Head of caudate nucleus (tissue), 42 donors: ENCODE measurements at places on chromosomes 4 and X.

DNA sequence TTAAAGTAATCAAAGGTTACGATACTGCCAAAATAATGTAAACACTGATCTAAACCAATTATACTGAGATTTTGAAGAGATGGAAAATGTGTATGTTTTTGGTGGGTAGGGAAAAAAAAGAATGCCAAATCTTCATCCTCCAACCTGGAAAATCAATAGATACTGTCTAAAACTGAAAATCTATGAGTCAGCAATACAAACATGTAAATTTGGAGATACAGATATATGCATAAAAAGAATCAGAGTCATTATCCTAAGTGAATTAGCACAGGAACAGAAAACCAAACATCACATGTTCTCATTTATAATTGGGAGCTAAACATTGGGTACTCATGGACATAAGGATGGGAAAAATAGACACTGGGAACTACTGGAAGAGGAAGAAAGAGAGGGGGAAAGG lies 197.4 kb upstream of the TRPC5 start:
- DNase-seq: no peak

GRCh38 chrX:45001048-45001447 lies 128.1 kb downstream of the KDM6A start:
- DNase-seq: no peak

DNA sequence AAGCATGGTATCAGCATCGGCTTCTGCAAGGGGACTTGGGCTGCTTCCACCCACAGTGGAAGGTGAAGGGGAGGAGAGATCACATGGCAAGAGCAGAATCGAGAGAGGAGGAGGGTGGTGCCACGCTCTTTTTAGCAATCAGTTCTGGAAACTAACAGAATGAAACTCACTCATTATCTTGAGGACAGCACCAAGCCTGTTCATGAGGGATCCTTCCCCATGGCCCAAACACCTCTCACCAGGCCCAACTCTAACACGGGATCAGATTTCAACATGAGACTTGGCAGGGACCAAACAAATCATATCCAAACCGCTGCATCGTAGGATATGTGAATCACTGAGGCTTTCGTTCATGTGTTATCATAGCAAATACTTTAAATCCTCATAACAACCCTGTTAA lies 125.5 kb downstream of the GPC3 start:
- DNase-seq: no peak

DNA sequence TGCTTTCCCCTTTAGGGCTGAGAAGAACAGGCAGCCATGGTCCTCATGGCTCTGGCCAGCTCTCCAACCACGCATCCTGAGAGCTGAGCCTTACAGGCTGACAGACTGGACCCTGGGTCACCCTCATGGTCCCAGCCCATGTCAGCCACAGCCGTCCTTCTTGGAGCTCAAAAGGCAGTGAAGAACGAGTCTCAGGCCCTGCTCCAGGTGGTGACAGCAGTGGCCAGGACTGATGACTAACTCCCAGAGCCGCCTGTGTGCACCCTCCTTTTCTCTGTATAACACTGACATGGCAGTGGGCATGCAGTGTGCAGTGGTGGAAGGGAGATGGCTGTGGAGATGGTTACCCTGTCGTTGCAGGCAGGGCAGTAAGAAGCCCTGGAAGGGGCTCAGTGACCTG lies 10.3 kb upstream of the DUSP9 start:
- DNase-seq: no peak

DNA sequence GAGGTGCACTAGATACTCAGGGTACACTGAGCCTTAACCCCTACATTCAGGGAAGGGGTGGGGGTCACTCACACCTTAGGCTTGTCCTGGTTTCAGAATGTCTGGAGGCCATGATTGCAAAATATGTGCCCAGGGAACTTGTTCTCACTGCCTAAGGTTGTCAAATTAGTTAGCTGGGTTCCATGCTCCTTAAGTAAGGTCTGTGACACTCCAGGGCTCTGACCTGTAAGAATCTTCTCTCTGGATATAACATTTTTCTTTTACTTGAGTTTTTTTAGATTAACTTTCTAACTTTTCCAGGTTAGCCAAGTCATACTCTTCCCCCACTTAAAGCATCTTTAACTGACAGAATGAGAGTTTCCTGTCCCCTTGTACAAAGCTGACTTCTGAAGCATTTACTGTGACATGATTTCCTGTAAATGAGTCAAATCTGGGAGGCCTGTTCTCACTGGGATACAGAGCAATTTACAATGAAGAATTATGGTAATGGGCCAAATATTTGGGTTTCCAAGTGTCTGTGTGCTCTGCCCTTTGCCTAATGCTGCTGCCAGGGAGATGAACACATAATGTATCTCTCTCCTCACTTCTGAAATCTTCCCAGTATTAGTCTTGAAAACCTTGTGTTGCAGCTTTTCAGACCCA lies 101.7 kb downstream of the GATB start:
- DNase-seq: no peak

DNA sequence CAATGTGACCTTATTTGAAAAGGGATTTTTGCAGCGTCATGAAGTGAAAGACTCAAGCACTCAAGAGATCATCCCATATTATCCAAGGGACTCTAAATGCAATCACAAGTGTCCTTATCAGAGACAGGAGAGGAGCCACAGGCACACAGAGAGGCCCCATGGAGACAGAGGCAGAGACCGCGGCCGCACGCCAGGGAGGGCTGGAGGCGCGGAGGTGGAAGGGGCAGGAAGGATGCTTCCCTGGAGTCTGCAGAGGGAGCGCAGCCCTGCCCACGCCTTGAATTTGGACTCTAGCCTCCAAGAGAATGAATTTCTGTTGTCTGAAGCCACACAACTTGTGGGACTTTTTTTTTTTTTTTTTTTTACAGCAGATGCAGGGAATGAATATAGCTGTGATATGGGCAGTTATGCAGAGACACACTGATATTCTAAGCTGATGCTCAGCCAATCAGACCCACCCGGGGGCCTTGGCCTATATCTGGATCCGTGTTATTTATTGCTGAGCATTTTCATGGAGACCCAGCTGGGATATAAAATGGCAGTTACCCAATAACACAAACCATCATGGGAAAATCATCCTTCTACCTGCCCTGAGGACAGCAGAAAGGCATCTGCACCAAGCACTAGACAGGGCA lies 244.8 kb upstream of the PSAPL1 start:
- no peak for DNase-seq

- no peak for DNase-seq
Observed at GRCh38 chr4:113436360-113436759, 325.2 kb downstream of the CAMK2D start.

GRCh38 chrX:103733017-103733416 lies 22.3 kb downstream of the TMEM31 start:
- DNase-seq: no peak

GRCh38 chrX:25726539-25726938 lies 411.6 kb upstream of the MAGEB18 start:
- DNase-seq: no peak

DNA sequence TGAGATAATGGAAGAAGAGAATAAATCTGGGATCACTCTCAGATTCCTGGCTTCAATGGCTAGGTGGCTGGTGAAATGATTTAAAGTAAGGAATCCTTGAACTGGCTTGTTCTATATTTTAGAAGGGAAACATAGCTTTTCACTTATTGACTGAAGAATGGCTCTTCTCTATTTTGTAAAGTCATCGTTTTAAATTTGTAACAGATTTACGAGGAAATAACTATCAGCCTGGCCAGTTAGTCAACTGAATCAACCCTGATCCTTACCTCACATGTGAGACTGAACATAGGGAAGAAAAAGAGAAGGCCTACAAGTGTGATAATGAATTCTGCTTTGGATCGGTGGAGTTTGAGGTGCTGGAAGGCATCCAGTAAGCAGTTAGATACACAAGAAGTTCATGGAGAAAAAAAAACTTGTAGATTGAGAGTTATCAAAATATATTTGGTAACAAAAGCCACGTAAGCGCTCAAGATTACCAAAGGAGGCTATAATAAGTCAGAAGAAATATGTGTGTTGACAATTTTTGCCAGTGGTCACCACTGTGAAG lies 12.0 kb downstream of the AREG start:
- no peak for DNase-seq

GRCh38 chr4:159884989-159885388 lies 782.1 kb downstream of the RAPGEF2 start:
- no peak for DNase-seq

- no peak for DNase-seq
Observed at GRCh38 chr4:178415925-178416324, 973.7 kb upstream of the AGA start.

DNA sequence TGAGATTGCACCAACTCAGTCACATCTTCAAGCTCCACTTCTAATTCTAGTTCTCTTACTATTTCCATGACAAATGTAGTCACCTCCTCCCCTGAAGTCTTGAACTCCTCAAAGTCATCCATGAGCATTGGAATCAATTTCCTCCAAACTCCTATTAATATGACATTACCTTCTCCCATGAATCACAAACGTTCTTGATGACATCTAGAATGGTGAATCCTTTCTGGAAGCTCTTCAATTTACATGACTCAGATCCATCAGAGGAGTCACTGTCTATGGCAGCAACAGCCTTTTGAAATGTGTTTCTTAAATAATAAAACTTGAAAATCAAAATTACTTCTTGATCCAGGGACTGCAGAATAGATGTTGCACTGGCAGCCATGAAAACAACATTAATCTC lies 34.5 kb downstream of the GALNTL6 start:
- DNase-seq: no peak

DNA sequence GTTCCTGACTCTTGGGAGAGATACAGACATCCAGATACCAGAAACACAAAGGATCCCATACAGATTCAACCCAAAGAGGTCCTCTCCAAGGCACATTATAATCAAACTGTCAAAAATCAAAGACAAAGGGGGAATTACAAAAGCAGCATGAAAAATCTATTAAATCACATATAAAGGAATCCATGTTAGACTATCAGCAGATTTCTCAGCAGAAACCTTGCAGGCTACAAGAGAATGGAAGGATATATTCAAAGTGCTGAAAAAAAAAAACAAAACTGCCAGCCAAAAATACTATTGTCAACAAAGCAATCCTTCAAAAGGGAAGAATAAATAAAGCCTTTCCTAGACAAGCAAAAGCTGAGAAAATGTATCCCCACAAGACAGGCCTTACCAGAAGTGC lies 14.8 kb upstream of the ADGRL3 start:
- DNase-seq: no peak

GRCh38 chr4:148515248-148515647 lies 73.0 kb upstream of the NR3C2 start:
- DNase-seq: no peak
